ENCODE measurements at places on chromosomes 11 and 22.

DNA sequence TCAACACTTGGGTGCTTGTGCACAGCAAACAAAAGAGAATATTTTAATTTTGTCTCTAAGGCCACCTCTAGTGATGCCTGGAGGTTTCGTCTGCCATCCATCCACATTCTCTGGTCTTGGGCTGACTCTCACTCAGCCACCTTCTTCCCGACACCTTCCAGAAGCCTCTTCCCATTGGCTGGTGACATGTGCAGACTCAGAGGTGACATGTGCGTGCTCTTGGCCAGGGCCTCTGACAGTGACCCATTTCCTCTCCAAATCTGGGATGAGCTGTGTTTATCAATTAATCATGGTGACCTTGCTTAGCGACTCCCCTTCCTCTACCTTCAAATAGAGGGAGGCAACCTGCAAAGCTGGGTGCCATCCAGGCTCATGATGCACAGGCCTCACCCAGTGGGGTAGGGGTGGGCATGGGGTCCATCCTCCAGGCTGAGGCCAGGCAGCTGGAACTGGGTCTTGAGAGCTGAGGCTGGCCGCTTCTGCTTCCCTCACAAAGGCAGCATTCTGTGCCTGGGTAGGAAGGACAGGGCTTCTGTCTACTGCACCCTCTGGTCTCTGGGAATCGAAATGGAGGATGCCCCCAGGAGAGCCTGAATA, 91.8 kb downstream of the DHCR7 start:
- no peak for DNase-seq

- DNase-seq: no peak
Observed at GRCh38 chr11:126336138-126336541, 19.3 kb upstream of the ST3GAL4 start.

- no peak for DNase-seq
Observed at GRCh38 chr11:86355256-86355655, 19.4 kb upstream of the CCDC81 start.

- DNase-seq: no peak
Observed at GRCh38 chr11:7062534-7062933, 26.3 kb upstream of the RBMXL2 start.

DNA sequence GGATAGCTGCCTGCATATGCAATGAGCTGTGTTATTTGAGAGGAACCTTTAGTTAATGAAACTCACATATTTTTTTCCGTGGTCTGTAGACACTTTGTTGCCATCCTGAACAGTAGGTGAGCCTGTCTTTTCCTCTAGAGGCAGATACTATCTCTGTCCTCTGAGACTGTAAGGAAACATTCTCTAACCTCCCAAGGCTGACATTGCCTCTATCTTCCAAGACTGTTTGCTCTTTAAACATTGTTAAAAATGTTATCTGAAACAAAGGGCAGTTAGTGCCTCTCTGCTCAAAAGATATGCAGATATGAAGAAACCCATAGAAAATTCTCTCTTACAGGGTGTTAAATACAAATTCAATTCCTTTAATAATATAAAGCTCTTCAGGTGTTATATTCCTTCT, 963.8 kb upstream of the CNTN5 start:
- DNase-seq: no peak

GRCh38 chr11:61183645-61184044, 19.7 kb upstream of the PGA3 start:
- DNase-seq: no peak

DNA sequence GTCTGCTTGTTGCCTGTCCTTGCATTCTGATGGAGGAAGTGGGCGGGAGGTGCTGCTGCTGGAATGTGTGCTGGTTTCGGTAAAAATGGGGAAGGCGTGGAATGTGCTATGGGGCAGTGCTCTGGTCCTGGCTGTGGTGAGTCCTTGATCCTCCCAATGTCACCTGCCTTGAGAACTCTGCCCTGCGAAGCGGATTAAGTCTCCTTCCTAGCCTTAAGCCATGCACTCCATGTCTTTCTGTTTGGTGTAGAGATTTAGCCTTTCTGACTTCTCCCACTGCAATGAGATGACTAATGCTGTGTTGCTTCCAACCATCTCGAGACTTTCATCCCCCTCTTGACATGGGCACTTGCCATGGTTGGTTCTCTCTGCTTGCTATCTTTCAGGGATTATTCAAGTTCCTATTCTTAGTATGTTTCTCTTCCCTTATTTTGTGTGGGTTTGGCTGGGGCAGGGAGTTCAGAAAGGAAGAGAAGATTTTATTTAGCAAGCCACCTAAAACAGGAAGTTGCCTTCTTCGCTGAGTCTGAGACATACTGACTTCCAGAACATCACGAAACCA, 687.9 kb downstream of the NTM start:
- no peak for DNase-seq

DNA sequence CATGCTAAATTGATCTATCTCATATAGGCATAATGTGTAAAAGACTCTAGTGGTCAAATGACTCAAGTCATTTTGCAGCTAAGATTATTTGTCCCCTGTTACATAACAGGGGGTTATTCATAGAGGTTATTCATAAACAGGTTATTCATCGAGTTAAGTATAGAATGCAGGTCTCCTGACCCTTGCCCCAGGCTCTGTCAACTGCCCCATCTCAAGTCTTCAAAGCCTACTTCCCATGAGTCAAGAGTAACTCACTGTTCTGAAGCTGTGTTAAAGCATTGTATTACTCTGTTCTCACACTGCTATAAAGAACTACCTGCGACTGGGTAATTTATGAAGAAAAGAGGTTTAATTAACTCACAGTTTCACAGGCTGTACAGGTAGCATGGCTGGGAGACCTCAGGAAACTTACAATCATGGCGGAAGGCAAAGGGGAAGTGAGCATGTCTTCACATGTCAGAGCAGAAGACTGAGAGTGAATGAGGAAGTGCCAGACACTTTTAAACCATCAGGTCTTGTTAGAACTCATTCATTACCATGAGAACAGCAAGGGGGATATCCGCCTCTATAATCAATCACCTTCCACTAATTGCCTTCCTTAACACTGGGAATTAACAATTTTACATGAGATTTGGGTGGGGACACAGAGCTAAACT, 226.2 kb upstream of the BLID start:
- DNase-seq: no peak

GRCh38 chr22:43198936-43199335, 12.0 kb upstream of the TTLL12 start:
- DNase-seq: no peak

GRCh38 chr22:26892166-26893041, 235.0 kb downstream of the MIAT start:
- no peak for DNase-seq

- no peak for DNase-seq
Observed at GRCh38 chr22:49107961-49108530, 719.6 kb downstream of the BRD1 start.

DNA sequence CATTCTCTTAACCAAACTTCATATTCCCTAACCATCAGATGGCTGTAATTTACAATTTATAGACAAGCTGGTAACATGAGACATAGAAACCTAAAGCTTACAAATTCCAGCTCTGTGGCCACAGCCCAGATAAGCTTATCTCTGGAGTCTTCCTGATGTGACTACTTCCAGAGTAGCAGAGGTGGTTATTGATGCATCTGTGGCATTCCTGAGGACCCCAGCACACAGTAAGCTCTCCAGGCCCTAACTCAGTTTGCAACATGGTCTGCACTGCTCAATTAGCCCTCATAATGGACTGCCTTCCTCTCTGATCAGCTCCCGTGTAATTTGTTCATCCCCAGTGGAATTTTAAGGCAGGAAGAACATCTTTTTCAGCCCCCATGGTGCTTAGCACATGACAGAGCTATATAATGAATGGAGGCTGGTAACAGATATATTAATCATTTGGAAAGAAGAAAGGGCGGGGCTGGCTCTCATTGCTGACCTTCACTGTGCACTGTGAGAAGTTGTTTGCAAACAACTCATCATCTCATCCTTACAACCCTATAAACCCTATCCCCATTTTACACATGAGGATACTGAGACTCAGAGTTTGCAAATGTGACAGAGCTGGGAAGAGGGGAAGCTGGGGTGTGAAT, 30.1 kb upstream of the KCNJ11 start:
- no peak for DNase-seq

GRCh38 chr11:14499178-14499559, 442 bp downstream of the COPB1 start:
- DNase-seq: no peak

- no peak for DNase-seq
Observed at GRCh38 chr22:46636221-46637002, 16.2 kb downstream of the GRAMD4 start.

DNA sequence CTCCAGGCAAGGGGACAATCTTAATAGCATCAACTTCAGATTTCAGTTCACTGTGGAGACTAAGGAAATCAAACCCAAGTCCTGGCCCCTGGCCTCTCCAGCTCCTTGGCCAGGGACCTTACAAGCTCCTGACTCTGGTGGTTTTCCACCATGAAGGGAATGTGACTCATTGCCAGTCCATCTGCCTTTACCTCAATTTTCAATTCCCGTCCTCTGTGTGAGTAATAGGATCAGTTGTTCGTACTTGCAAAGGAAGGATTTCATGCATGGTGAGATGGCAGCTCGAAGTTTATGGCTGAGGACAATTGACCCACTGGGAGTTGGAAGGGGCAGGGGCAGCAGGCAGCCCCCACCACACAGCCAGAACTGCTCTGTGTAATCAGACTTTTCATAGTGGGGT, 42.5 kb downstream of the INSC start:
- DNase-seq: no peak

DNA sequence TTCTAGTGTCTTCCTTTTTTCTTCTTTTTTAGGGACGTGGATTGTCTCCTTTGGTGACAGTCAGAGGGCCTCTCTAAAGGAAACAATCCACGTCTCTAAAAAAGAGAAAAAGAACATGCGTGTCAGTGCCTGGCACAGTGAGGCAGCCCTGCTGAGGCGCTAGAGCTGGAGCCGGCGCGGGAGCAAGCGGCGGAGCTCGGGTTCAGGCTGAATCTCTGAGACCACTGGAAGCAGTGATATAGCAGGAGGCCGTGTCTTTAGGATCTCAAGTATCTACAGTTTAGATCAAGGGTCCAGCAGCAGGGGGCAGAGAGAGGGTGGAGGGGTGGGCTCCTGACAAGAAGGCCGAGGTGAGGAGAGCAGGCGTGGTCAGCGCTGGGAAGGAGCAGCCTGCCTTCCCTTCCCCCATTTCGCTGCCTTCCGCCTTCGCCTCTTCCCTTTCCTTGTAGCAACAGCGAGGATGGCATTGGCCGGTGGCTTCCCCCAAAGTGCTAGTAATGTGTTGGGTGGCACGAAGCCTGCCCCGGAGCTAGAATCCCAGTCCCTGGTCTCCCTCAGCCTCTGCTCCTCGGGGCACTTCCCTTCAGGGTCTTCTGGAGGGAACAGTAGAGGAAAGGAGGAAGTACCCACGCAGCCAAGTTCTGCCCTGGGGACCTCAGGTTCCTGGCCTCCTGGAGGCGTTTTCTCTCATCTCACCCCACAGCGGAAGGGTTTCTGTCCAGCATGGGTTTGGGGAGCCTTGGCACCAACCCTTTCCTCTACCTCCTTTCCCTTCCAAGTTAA, 28.2 kb upstream of the RAB1B start:
- no peak for DNase-seq

GRCh38 chr11:40294349-40294735, 1165.1 kb downstream of the LRRC4C start:
- no peak for DNase-seq

Data from GM10248 (cell line).